Tibial nerve (tissue), 4 donors: ENCODE measurements at places on chromosomes 7 and 10.

DNA sequence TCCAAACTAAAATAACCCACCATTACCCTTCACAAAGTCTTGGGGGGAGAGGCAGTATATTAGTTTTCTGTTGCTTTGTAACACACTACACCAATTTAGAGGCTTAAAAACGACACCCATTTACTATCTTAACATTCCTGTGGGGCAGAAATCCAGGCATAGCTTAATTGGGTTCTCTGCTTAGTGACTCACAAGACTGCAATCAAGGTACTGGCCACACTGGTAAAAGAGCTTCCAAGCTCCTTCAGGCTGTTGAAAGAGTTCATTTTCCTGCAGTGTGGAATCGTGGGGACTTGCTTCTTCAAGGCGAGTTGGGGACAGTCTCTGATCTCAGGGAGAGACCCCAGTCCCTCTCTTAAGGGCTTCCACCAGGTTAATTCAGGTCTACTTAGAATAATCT, 139.1 kb downstream of the XPNPEP1 start:
- no peak overlapping the region for H3K27ac ChIP-seq
- H3K36me3 ChIP-seq: no peaks in the 10 kb centered on the region
- no peaks in the 10 kb centered on the region for H3K4me1 ChIP-seq
- H3K4me3 ChIP-seq: no peak overlapping the region
- H3K27me3 ChIP-seq: no peaks in the 10 kb centered on the region

GRCh38 chr7:158473221-158473620, 114.4 kb downstream of the PTPRN2 start:
- H3K4me3 ChIP-seq: no peak overlapping the region
- DNase-seq: no peak
- no peak overlapping the region for H3K27ac ChIP-seq

DNA sequence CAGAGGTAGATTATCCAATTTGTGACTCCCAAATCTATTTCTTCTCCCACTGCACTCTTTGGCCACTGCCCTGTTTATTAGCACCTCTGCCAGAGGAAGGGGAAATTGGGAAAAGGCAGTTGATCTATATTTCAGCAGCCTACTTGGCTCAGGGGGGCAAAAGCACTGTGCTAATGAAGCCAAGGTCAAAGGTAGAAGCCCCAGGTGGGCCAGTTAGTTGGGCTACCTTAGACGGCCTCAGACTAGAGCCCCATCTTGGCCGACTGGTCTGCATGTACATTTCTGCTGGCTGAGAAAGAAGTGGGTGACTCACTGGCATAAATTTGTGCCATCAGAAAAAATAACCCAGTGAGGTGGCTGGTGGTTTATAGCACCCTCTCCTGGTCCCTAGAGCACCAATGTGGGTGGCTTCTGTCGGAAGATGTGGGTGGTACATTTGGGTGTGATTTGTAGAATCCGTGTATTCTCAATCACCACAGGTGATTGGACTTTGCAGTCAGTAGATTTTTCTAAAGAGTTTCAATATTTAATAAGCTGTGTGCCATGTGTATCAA, 293.3 kb upstream of the MKI67 start:
- H3K4me3 ChIP-seq: no peak overlapping the region
- no peaks in the 10 kb centered on the region for H3K36me3 ChIP-seq
- no peak for DNase-seq
- no peaks in the 10 kb centered on the region for H3K27me3 ChIP-seq
- no peaks in the 10 kb centered on the region for H3K4me1 ChIP-seq
- no peak overlapping the region for H3K27ac ChIP-seq

GRCh38 chr10:129719889-129720590, 244.0 kb downstream of the EBF3 start:
- no peak overlapping the region for H3K27ac ChIP-seq
- H3K27me3 ChIP-seq: no peaks in the 10 kb centered on the region
- H3K36me3 ChIP-seq: no peaks in the 10 kb centered on the region

DNA sequence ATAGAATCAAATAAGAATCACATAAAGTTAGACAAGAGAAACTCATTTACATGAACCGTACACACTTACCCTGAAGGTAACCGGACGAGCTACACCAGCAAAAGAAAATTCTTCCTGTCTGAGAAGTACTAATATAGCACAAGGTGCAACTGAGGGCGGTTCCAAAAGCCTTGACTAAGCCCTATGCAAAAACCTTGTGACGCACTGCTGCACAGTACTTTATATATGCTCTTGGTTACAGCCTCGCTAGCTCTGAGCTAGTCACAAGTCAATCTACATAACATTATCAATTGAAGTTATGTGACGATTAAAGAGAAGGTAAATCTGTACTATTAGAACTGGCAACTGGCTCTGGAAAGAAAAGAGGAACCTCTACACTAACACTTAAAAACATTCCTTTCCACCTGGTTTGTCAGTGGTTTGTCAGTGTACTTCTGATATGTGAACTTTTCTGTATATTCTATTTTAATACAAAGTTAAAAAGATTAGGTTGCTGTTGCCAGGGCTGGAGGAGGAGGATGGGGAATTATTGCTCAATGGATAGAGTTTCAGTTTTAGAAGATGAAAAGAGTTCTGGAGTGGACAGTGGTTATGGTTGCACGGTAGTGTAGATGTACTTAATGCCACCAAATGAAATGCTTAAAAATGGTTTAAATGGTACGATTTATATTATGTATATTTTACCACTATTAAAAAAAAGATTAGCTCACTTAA, 21.6 kb downstream of the NT5C3A start:
- no peaks in the 10 kb centered on the region for H3K27me3 ChIP-seq
- peak overlapping the region; percentile 54 for H3K27ac ChIP-seq
- H3K4me3 ChIP-seq: peak overlapping the region; percentile 0
- H3K4me1 ChIP-seq: peaks cover 22% of the 10 kb centered on the region

DNA sequence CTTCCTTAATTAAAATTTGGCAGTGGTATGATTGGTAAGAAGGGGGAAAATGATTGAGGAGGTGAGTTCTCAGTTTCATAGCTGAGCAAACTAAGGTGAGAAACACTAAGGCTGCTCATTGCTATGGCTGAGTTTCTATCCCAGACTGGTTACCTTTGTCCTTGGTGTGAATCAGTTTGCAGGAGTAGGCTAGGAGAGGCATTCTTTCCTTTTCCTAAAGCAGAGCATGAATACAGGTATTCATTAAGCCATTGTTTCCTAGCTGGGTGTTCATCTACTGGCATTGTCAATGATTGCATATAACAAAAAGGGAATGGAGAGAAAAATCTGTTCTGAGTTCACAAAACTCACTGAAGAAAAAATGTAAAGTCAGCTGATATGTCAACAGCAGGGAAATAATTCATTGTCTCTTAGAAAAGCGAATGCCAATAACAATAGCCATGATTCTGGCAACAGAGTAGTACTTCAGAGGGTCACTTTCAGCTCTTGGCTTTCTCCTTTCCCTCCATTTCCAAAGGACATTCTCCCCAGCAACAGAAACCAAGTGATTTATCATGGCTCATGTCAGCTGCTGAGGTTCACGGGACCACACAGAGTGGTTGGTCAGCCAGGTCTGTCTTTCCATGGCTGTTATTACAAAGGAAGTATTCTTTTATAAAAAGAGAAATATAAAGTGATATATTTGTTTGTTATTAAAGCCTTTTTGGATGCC, 234.0 kb downstream of the BICC1 start:
- H3K27me3 ChIP-seq: no peaks in the 10 kb centered on the region
- no peaks in the 10 kb centered on the region for H3K36me3 ChIP-seq
- no peak overlapping the region for H3K27ac ChIP-seq
- no peak for DNase-seq

DNA sequence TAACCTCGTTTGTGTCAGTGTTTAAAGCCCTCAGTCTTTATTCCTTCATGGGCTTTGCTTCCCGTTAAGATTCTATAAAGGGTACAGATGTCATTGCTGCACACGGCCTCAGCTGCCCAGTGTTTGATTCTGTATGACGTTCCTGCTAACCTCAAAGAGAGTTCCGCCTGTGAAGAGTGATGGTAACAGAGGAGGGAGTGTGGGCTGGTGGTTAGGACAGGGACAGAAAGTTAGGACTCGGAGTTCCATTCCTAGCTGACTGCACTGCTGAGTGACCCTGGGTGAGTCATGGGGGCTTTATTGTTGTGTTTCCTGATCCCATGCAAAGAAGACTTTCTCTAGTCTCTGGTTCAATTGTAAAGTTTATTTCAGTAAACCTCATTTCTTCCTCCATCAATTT, 227.1 kb downstream of the DYNC1I1 start:
- no peaks in the 10 kb centered on the region for H3K27me3 ChIP-seq
- H3K4me3 ChIP-seq: no peak overlapping the region
- DNase-seq: no peak
- H3K36me3 ChIP-seq: no peaks in the 10 kb centered on the region

DNA sequence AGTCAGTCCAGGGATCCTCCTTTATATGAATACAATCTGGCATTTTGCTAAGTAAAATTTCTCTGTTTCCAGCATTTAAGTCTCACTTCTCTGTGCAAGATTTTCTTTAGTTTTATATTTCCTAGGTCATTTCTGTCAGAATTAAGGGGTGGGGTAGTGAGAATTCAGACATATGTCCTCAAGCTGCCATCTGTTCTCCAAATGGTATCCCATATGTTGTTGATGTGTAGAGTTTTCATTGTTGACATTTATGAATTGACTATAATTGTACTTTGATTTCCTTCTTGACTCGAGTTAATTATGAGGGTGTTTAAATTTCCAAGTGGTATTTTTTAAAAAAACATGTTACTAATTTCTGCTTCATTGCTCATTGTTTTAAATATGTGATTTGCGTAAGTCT, 148.8 kb downstream of the NPSR1 start:
- H3K4me3 ChIP-seq: no peak overlapping the region
- DNase-seq: no peak
- no peaks in the 10 kb centered on the region for H3K4me1 ChIP-seq
- H3K27me3 ChIP-seq: no peaks in the 10 kb centered on the region

DNA sequence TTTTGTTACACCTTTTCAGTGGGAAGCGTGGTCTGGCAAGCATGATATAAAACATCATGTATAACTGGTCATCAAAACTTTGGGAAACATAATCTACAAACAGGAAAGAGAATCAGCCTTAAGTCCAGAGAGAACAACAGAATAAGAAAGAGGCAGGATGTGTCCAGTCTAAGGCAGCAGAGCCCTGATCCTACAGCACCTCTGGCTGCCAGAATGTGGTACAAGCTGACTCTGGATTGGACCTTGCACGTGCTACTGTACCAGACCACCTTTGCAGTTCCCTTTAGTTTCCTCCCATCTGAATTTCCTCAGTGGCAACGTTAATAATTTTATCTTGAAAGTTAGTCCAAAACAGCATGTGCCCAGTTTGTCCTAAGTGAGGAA, 824.6 kb upstream of the IGFBP3 start:
- H3K4me1 ChIP-seq: no peaks in the 10 kb centered on the region
- DNase-seq: no peak
- H3K4me3 ChIP-seq: no peak overlapping the region
- H3K27me3 ChIP-seq: no peaks in the 10 kb centered on the region

DNA sequence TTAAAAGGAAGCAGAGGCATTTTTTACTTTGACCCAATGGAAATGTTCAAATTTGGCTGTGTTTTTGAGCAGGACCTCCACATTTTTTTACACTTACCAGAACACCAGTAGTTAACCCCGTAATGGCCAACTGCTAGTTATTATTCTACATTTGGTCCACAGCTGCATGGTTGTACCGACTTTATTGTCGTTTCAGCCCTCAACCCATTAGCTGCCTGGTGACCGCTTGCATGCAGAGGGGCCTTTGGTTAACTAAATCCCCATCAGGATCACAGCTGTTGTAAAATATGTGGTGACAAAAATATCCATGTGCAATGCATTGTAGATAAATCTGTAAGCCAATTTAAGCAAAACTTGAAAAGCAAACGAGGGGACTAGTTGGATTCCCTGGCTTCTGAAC, 342.2 kb upstream of the MEOX2 start:
- DNase-seq: no peak
- no peak overlapping the region for H3K27ac ChIP-seq
- no peaks in the 10 kb centered on the region for H3K27me3 ChIP-seq
- H3K4me3 ChIP-seq: no peak overlapping the region

DNA sequence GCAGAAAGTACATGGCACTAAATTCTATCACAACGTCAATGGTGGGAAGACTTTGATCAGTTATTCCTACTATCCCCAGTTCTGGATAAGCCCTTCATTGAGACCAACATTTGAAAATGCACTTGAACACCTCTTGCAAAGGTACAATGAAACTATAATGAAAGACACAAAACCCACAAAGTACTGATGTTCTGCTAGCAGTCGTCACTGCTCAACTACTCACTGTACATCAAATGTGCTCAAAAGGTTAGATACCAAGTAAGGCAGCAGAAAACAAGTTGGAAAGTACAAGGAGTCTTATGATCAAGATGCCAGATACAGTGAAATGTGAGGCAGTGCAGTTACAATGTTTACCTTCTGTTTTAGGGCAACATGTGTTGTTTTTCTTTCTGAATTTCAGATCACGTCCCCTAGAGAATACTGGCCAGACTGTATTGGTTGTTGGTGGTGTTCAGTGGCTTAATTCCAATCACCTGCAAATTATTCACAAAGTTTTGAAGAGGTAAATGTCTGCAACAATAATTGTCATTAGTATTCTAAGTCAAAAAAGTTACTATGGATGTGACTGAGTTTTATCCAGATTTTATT, 62.4 kb upstream of the WNT16 start:
- no peak overlapping the region for H3K4me3 ChIP-seq
- H3K27me3 ChIP-seq: no peaks in the 10 kb centered on the region
- no peak for DNase-seq
- no peak overlapping the region for H3K27ac ChIP-seq

DNA sequence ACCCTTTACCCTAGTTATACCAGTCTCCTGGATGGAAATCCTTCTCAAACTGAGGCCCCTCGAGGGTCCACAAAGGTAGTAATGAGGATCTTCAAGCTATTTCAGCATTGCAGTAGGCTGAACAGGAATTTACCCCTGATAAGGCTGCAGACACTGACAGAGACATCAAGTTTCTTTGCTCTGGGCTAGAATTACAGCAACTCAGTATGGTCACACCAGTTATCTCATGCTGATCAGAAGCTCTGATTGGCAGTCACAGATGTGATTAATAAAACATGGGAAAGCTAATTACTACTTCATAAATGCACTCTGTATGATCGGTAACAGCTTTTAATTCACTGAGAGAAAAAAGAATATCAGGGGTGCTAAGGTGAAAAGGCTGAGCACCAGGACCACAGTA, 30.6 kb downstream of the FAM204A start:
- H3K4me1 ChIP-seq: no peaks in the 10 kb centered on the region
- DNase-seq: no peak
- no peak overlapping the region for H3K27ac ChIP-seq
- no peak overlapping the region for H3K4me3 ChIP-seq
- peaks cover 3% of the 10 kb centered on the region for H3K36me3 ChIP-seq
- H3K27me3 ChIP-seq: no peaks in the 10 kb centered on the region

GRCh38 chr10:91210435-91210834, 10.0 kb upstream of the PCGF5 start:
- no peak overlapping the region for H3K4me3 ChIP-seq
- H3K4me1 ChIP-seq: no peaks in the 10 kb centered on the region
- no peaks in the 10 kb centered on the region for H3K27me3 ChIP-seq
- no peaks in the 10 kb centered on the region for H3K36me3 ChIP-seq
- no peak for DNase-seq

DNA sequence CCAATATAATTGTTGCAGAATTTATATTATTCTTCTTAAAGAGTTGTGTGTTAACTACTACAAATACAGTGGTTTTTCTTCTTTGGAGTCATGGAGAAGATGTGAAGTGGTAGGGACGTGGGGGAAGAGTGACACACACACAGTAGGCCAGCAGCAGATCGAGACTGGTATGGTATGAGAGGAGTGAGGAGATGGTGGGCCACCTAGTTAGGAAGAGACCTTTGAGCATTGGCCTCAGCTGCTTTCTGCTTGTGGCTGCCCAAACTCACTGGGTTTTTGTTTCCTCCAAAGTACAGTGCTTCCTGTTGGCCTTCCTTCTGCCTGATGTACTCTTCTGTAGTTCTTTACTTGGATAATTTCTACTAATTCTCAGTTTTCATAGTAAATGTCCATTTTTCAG, 14.6 kb downstream of the VCL start:
- no peaks in the 10 kb centered on the region for H3K36me3 ChIP-seq
- H3K27ac ChIP-seq: peak overlapping the region; percentile 71
- no peak overlapping the region for H3K4me3 ChIP-seq
